ENCODE measurements at places on chromosomes 7 and 10. TPM values are rescaled to one million over a fixed set of nuclear protein-coding genes. Genes with fewer than 3 reads are reported as not detected.

GRCh38 chr7:82778021-82778420 is 334.4 kb upstream of the CACNA2D1 start:
- no peak for DNase-seq

DNA sequence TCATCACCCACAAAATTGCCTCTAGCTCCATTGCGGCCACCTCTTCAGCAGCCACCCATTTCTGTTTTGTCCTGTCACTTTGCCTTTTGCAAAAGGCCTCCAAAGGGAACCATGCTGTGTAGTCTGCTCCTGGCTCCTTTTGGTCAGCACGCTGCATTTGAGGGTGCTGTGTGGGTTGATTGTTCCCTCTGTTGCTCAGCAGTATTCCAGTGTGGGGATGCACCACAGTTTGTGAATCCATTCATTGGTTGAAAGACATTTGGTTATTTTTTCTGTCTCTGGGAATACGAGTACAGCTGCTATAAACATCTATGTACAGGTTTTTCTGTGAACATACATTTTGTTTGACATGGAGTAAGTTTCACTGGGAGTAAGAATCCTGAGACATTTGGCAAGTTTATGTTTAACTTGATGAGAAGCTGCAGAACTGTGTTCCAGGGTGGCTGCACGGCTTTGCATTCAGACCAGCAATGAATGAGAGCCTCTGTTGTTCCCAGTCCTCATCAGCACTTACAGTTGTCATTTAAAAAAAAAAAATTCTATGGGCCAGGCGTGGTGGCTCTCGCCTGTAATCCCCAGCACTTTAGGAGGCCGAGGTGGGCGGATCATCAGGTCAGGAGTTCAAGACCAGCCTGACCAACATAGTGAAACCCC is 82.3 kb downstream of the UBE3C start:
- no peak for DNase-seq

DNA sequence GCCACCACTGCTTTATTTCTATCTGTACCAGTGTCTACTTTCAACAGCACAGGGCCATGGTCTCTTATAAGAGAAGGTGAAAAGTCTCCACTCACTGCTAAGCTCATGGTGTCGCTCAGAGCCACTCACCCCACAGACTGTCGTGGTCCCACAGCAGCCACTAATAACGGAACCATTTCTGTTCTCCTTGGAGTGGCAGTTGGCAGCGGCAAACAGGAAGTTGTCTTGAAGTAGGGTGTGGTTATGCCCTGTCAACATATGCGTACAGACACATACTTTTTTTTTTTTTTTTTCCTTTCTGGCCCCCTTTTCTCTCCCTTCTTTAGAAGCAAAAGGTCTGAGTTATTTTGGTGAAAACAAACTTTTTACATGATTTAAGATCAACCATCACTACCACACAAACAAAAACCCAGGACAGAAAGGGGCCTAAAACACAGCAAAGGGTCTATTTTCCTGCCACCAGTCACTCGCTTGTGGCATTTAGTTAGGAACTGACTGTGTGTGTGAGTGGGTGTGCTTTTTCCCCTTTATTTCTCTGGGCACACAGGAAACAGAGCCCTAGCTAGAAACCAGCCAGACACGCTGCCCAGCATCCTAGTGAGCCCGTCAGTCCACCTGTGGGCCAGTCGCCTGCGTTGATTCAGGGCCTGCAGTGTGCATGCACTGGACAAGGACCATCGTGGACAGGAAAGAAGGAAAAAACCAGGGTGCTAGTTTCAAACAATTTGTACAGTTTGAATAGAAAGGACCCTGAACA is 96.7 kb upstream of the EFCAB10 start:
- DNase-seq: no peak

DNA sequence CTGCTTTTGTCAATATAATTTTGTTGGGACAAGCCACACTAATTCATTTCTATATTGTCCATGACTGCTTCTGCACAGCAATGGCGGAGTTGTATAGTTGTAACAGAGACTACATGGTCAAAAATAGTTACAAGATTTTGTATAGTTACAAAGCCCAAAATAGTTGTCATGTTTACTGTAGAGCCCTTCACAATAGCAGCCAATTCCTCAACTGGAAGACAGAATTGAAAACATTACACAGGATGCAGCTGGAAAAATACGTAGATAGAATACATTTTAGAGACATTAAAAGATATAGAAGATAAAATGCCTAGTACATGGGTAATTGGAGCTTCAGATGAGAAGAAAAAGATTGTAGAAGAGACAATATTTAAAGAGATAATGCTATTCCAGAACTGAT is 156.4 kb upstream of the FEZF1 start:
- no peak for DNase-seq

DNA sequence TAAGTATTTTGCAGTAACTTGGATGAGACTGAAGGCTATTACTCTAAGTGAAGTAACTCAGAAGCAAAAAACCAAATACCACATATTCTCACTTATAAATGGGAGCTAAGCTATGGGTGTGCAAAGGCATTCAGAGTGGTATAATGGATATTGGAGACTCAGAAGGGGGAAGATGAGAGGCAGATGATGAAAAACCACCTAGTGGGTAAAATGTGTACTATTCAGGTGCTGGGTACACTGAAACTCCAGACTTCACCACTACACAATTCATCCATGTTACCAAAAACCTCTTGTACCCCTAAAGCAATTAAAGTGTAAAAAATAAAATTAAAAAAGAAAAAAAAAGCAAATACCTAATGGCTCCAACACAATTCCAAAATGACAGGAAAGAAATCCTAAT is 351.7 kb downstream of the NXPH1 start:
- DNase-seq: no peak

GRCh38 chr10:85741626-85742300 is 624.8 kb downstream of the GRID1 start:
- DNase-seq: no peak

GRCh38 chr10:36759141-36759805 is 366.1 kb upstream of the ANKRD30A start:
- peak; percentile 10 for DNase-seq

DNA sequence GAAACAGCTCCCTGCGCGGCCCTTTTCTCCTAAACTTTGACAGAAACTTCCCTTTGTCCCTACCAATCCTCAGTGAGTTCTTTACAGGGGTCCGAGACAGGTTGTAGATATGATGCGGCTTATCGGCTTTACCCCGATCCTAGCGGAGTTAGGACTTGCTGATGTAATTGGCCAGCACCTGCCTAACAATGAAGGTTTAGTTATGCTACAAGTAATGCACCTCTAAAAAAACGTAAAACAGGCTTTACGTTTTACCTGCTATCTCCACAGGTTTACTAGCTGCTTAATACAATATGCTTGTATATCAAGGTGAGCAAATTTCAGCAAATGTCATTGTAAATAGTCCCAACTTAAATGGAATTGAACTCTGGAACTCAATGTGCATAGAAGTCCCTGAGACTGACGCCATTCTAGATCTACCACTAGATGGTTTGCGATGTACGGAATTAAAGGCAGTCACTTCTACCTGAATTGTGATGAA is 697 bp upstream of the SNX13 start:
- peak; percentile 26 for DNase-seq

DNA sequence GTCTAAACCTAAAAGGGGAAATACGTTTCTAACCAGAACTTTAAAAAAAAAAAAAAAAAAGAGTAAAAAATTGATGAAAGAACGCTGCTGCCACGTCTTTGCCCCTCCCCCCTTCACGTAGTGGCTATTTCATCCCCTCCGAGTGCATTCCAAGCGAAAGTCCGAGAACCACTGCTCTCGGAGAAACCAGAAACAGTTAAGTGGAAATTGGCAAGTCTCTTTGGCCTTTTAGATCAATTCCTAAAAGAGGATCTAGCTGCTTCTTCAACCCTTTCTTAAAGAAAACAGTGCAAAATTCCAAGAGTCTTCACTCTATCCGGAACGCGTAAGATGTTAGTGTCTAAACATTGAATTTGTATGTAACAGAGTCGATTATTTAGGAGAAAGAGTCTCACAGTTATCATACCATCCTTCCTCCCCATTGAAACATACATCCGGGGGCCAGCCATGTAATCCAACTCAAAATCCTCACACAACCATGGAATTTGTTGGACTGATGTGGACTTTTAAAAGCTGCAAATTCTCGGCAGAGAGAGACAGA is 1.1 kb downstream of the P4HA1 start:
- DNase-seq: peak; percentile 50

Gene DNAJC12
- total RNA-seq: 3.0 TPM

Gene ZNF789
- total RNA-seq: 8.8 TPM

Gene DGKI
- total RNA-seq: 8.0 TPM

Gene BAMBI
- 10.4 TPM for total RNA-seq

Gene TACC2
- total RNA-seq: 11.2 TPM

Gene SPDYE6
- not detected for total RNA-seq

Data from renal cortical epithelial cell (primary cell).